Neural progenitor cell (in vitro differentiated cells): ENCODE measurements at places on chromosomes 11 and 22.
A peak's percentile ranks its signal among the peaks of the same experiment; 100 is the strongest.

- no peak for DNase-seq
Measured at GRCh38 chr11:65277631-65278277, 16.0 kb downstream of the POLA2 start.

GRCh38 chr11:111814557-111815320 is 48.5 kb upstream of the PPP2R1B start:
- no peak for DNase-seq

GRCh38 chr11:116651737-116652237 is 121.0 kb downstream of the BUD13 start:
- DNase-seq, result no peak

DNA sequence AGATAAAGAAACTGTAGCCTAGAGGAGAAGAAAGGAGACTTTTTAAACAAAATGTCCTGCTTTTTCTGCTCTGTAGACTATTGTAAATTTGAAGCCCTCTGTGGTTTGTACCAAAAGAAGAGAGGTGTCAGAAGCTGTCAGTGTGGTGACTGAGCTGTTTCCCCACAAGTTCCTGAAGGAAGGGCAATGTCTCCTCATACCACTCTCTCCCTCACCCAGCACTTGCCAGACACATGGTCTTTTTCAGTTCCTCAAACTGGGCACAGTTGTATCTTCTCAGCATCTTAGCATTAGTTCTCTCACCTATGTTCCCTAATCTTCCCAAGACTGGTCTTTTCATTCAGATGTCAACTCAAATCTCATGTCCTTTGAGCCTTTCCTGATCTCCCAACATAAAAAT is 4.3 kb downstream of the BCO2 start:
- no peak for DNase-seq

DNA sequence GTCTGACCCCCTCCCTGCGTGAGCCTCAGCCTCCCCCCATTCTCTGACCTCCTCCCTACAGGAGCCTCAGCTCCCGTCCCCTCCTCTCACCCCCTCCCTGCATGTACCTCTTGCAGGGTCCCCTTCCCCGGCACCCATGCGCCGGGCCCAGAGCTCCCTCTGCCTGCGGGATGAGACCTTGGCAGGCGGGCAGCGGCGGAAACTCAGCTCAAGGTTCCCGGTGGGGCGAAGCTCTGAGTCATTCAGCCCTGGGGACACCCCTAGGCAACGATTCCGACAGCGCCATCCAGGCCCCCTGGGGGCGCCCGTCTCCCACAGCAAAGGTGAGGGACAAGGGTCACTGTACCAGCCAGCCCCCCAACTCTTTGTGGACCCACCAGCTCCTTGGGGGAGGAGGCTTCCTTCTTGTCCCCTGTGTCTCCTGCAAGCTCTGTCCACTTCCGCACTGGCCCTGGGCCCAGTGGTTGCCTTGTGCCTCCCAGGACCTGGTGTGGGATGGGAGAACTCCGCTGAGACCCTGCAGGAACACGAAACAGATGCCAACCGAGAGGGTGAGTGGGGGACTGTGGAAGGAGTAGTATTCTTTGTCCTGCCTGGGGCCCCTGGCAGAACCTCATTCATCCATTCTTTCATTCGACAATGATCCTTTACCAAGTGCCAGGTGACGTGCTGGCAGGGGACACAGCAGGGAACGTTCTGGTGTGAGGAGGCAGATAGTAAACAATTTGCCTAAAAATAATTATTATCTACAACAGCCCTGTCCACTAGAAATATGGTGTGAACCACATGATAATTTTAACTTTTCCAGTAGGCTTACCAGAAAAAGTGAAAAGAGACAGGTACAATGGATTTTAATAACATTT is 3.7 kb upstream of the RPS6KA4 start:
- DNase-seq, result peak; percentile 83

DNA sequence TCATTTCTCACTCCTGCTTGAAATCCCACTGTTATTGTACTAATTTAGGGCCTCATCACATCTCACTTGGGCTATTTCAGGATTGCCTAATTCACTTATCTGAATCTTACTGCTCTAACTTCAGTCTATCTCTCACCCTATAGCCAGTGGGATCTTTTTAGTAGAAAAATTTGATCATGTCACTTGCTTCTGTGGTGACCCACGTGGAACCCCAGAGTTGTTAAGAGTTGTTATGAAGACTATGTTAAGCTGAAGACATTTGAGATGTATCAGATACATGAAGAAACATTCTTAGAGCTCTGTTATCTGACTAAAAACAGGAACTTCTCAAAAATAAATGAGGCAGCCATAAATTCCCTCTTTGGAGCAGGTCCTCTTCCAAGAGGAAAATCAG is 1375.6 kb upstream of the TENM4 start:
- no peak for DNase-seq

GRCh38 chr22:33512908-33513307 is 407.4 kb downstream of the LARGE1 start:
- DNase-seq, result peak; percentile 22

- DNase-seq, result no peak
Measured at GRCh38 chr11:85939099-85940015, 84.2 kb downstream of the CCDC83 start.

- DNase-seq, result no peak
Measured at GRCh38 chr11:72743321-72744221, 8.6 kb downstream of the ARAP1 start.

DNA sequence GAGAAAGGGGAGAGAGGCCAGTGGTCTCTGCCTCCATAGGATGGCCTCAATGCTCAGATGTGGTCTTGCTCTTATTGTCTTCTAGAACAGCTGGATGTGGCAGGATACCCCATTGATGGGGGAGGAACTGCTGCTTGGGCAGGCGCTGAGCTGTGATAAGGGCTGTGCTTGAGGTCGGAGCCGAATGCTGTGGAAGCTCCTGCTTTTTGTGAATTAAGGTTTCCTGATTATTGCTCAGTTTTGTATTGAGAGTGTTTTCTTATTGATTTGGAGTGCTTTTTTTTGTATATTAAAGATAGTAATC is 57.2 kb downstream of the CABIN1 start:
- DNase-seq, result no peak

DNA sequence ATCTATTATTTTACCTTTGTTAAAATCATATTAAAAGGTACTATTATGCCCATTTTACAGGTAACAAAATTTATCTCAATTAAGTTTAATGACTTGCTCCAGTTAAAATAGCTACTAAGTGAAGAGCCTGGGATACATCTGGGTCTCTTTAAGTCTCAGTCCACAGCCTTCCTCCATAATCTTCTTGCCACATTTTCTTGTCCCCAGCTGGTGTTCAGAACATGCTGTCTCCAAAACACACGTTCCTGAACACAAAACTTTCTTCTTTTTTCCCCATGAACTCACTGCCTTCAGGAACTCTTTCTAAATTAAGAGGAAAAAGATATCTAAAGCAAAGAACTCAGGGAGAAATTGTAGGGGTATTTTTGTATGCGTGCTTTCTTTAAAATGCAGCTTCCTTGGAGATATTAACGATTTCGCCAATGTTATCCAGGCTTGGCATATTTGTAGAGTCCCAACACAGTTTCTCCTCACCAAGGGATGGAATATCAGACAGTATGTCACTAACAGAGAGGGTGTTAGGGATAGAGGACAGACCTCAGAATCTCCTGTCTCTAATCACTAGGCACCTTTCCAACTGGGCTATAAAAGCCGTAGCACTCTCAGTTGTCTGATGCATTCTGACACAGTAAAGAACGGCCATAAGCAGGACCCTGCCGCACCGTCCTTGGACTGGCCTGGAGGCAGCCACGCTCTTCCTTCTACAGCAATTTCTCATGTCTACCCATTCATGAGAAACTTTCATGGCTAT is 232.8 kb upstream of the BLID start:
- no peak for DNase-seq

GRCh38 chr11:133957900-133958299 is 1.1 kb upstream of the IGSF9B start:
- DNase-seq, result no peak

- DNase-seq, result no peak
Measured at GRCh38 chr11:71223671-71224660, 28.4 kb downstream of the SHANK2 start.

DNA sequence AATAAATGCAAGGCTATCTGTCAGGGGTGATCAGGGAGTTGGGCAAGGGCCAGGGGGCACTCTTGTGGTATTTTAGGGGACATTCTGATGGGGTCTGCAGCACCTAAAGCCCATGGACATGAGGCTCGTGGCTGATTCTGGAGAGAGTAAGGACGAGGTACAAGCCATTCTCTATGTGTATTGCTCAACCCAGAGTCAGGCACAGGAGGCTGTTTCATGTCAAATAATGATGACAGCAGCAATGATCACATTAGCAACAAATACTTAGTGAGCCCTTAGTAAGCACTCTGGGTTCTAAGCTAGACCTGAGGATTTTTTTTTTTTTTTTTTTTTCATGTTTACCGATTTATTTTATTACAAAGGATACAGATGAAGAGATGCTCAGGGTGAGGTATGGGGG is 83.5 kb upstream of the THY1 start:
- DNase-seq, result no peak

- DNase-seq, result peak; percentile 94
Measured at GRCh38 chr22:22508274-22509176, at the start of gene ZNF280B. Gene ZNF280B, minus strand, starts transcription at chr22:22508742. Its CDS starts 19,344 bp downstream, at chr22:22489398.

GRCh38 chr22:17607891-17608521 is 20.5 kb downstream of the ATP6V1E1 start:
- DNase-seq, result no peak
